Endodermal cell (in vitro differentiated cells): ENCODE measurements at places on chromosomes 5 and 9. TPM values are rescaled to one million over a fixed set of nuclear protein-coding genes. Genes with fewer than 3 reads are reported as not detected.

The EQTN gene
- total RNA-seq: not detected in 3 replicates

The ARHGEF39 gene
- total RNA-seq: 10.0 to 37.3 TPM (median 36.4 TPM) in 3 replicates

The FAM221B gene
- not detected in 3 replicates for total RNA-seq

The MRRF gene
- 22.3 to 25.8 TPM (median 25.2 TPM) in 3 replicates for total RNA-seq

The SMIM32 gene
- 0.15 and 0.18 TPM in 2 replicates for total RNA-seq

The HSD17B4 gene
- total RNA-seq: 366 to 489 TPM (median 480 TPM) in 3 replicates

DNA sequence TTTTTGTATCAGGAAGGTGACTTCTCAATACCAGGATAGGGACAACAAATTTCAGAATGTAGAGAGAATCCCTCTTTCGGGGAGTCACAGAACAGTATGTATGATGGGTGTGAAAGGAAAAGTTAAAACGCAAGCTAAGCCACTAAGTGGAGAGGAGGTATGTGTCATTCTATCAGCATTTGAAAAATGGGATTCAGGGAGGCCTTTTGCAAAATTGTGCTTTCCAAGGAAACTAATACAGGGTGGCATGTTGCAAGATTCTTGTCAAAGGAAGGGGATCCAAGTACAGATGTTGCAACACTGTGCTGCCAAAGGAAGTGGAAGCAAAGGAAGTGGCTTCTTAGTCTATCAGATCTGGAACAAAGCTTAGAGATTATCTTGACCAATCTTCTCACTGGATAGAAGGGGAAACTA is 12.6 kb upstream of the TNIP1 start:
- DNase-seq: no peak
- H3K4me3 ChIP-seq: no peak overlapping the region
- peaks cover 6% of the 10 kb centered on the region for H3K27me3 ChIP-seq
- peaks cover 5% of the 10 kb centered on the region for H3K4me1 ChIP-seq
- H3K27ac ChIP-seq: no peak overlapping the region

DNA sequence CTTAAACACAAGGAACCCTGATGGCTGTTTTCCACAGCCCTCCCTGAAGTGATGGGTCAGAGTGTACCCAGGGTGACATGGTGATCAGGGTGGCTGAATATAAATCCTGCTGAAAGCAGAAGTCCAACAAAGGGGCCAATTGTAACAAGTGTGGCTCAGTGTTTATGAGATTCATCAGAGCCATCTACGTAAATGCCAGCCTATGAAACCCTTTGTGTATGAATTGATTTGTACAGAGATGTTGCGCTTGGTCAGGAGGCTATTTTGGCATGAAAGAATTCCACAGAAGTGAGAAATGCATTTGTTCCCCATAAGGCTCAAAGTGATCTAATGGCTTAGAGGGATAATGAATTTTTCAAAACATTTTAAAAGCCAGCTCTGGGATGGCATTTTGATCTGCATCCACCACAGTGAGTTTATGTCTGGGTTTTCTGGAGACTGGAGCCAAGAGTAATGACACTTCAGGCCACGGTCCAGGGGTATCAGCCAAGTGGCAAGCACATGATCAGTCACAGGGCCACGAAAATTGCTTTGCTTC is 12.4 kb downstream of the PRUNE2 start:
- DNase-seq: no peak
- H3K4me1 ChIP-seq: no peaks in the 10 kb centered on the region
- no peak overlapping the region for H3K4me3 ChIP-seq
- no peak overlapping the region for H3K27ac ChIP-seq

- no peak for DNase-seq
- peak overlapping the region; percentile 97 for H3K27ac ChIP-seq
- H3K4me3 ChIP-seq: peak overlapping the region; percentile 75
- H3K27me3 ChIP-seq: no peaks in the 10 kb centered on the region
- no peaks in the 10 kb centered on the region for H3K4me1 ChIP-seq
These were observed 478 bp upstream of the SETD9 start for GRCh38 chr5:56908942-56909293.

GRCh38 chr5:179980767-179981166 is 73.1 kb upstream of the TBC1D9B start:
- H3K27me3 ChIP-seq: no peaks in the 10 kb centered on the region
- no peak overlapping the region for H3K4me3 ChIP-seq
- no peak overlapping the region for H3K27ac ChIP-seq

DNA sequence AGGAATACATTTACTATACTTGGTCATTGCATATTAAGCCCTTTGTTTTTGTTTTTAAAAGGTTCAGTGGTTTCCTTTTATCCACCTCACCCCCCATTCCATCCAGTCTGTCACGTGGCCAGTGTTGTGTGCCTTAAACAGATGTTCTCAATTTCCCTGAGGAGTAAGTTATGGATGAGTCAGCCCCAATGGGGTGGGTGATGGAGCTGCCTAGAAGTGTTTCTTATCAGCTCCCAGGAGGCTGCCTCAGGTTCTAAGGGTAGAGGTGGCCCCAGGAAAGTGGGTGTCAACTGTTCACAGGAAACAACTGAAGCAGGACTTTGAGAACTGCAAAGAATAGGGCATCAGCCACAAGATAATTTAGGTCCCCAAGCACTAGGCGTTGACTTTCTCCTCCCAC is 41.1 kb downstream of the ACTBL2 start:
- no peaks in the 10 kb centered on the region for H3K36me3 ChIP-seq
- no peak overlapping the region for H3K4me3 ChIP-seq
- DNase-seq: no peak
- H3K4me1 ChIP-seq: no peaks in the 10 kb centered on the region

- peaks cover 28% of the 10 kb centered on the region for H3K36me3 ChIP-seq
- no peak overlapping the region for H3K27ac ChIP-seq
- H3K27me3 ChIP-seq: no peaks in the 10 kb centered on the region
These were observed 14.3 kb downstream of the ATPSCKMT start for GRCh38 chr5:10235350-10235749.

DNA sequence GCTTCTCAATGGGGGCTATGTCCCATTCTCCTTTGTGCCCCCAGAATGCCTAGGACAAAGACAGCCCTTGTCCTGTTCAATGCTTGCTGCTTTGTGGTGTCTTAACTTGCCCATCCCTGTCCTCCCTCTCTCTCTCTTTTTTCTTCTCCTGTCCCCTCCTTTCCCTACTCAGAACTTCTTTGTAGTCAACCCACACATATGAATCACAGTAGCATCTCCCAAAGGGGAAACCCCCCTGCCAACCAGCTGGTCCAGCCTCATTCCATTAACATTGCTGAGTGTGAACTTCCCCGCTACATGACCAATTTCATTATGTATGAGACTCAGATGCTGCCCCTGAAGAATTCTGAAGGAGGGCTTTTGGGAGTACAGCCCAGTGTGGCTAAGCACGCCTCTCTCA is 408.3 kb downstream of the ENC1 start:
- no peak for DNase-seq
- H3K4me1 ChIP-seq: no peaks in the 10 kb centered on the region
- no peak overlapping the region for H3K27ac ChIP-seq
- no peaks in the 10 kb centered on the region for H3K27me3 ChIP-seq

- peaks cover 31% of the 10 kb centered on the region for H3K36me3 ChIP-seq
- DNase-seq: peak; percentile 98
- H3K4me3 ChIP-seq: peak within 1 kb of the TSS; percentile 95
These were observed at the start of gene C5orf15 for GRCh38 chr5:133968204-133968980. C5orf15 (minus strand) TSS chr5:133968625; CDS start chr5:133968584, 41 bp downstream.

- H3K27me3 ChIP-seq: peaks cover 10% of the 10 kb centered on the region
- no peak overlapping the region for H3K27ac ChIP-seq
- no peaks in the 10 kb centered on the region for H3K36me3 ChIP-seq
- peaks cover 3% of the 10 kb centered on the region for H3K4me1 ChIP-seq
- no peak overlapping the region for H3K4me3 ChIP-seq
- DNase-seq: no peak
These were observed 27.1 kb downstream of the LCP2 start for GRCh38 chr5:170270293-170271069.

DNA sequence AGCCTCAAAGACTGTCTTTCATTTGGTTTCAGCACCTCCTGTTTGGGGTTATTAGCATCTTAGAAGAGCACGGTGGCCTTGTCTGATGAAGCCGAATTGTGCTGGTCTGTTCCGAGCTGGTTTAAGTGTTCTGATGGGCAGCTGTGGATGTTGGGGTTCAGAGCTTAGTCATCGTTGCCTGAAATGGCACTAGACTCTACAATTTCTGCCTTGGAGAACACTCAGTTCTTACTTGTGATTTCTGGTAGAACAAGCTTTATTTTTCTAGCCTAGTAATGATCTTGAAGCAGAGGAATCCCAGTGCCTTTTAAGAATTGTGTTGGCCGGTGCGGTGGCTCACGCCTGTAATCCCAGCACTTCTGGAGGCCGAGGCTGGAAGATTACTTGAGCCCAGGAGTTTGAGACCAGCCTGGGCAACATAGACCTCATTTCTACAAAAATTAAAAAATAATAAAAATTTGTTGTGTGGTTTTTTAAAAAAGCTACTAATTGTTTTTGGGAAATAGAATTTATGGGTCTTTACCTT is 7.8 kb downstream of the FBXW5 start:
- H3K27me3 ChIP-seq: no peaks in the 10 kb centered on the region
- no peak for DNase-seq
- no peak overlapping the region for H3K4me3 ChIP-seq
- no peaks in the 10 kb centered on the region for H3K4me1 ChIP-seq

DNA sequence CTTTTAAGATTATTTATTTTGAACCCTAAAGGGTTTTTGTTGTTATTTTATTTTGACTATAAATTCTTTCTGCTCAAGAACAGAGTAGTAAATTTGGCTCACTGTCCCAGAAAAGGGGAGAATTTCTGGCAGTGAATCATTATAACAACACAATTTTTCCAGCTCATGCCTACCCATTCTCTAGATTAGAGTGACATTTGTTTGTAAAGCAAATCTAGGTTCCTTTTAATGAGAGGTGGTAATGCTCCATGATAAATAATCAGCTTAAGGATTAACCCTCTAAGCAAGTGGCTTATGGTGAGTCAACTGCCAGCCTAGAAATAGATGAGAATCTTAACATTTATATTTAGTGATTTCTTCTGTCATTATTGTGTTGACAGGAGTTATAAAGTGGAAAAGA is 409.2 kb downstream of the NFIB start:
- no peaks in the 10 kb centered on the region for H3K4me1 ChIP-seq
- H3K36me3 ChIP-seq: no peaks in the 10 kb centered on the region
- no peak overlapping the region for H3K27ac ChIP-seq
- no peaks in the 10 kb centered on the region for H3K27me3 ChIP-seq

DNA sequence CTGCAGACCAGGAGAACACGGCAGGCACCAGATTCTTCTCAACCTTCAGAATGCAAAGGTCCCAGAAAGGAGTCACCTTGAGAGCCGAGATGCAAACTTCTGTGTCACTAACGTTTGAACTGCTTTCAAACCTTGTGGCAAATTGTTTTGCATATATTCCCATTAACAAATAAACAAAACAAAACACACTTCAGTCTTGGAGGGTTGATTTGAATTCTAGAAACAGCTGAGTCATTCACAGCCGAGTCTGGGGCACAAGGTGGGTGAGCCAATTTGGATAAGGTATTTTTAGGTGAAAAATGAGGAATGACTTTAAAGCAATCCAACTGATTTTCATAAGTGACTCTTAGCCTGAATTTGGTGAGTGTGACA is 38.8 kb upstream of the ANKRD33B start:
- H3K4me3 ChIP-seq: no peak overlapping the region
- no peak for DNase-seq
- no peaks in the 10 kb centered on the region for H3K4me1 ChIP-seq

DNA sequence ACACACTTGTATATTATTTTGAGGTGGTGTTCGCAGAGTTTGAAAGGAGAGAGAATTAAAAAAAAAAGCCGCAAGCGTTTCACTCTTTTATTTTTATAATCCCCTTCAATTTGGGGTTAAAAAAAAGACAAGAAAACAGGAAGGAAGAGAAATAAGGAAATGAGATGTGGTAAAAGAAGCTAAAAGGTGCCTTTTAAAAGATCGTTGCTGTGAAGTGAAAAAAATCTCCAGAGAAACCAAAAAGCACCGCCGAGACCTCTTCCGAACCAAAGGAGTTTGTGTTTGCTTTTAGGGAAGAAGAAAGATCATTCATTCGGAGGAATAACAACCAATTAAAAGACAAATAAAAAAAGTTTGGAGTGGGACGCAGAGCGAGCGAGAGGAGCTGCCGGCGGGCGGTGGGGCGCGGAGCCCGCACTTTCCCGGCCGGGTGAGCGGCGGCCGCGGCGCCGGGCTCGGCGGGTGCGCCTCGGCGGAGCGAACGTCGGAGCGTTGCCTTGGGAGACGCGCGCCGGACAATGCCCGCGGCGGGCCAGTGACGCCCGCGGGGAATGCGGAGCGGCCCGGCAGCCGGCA is 355 bp downstream of the TLE4 start:
- H3K4me3 ChIP-seq: peak overlapping the region; percentile 97
- no peaks in the 10 kb centered on the region for H3K36me3 ChIP-seq
- peaks cover 29% of the 10 kb centered on the region for H3K27me3 ChIP-seq
- H3K4me1 ChIP-seq: peaks cover 4% of the 10 kb centered on the region
- DNase-seq: no peak
- peak overlapping the region; percentile 97 for H3K27ac ChIP-seq

DNA sequence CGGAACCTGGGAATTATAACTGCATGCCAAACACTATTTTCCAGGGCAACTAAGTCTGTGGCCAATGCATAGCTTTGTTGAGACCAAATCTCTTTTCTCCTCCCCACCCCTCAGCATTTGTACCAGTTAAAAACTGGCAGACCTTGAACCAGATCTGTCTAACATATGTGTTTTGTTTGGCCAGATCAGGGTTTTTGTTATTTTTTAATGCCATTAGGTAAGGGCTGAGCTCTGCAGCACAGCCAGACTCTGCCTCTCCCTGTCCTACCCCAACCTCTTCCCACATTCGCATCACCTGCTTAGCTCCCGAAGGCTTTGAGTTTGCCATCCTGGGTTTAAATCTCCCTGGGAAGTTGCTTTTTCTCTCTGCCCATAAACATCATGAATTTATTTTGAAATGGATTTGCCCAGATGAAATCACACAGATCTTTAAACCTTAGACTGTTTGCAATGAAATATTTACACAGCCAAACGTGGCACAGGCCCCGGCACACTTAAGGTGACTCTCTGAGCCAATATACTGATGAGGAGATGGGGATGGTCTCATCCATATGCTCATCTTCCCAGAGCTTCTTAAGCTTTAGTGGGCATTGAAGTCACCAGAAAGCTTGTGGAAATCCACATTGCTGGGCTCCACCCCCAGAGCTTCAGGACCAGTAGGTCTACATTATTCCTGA is 54.0 kb upstream of the ALDH1B1 start:
- H3K4me1 ChIP-seq: peaks cover 3% of the 10 kb centered on the region
- H3K36me3 ChIP-seq: no peaks in the 10 kb centered on the region
- no peak overlapping the region for H3K27ac ChIP-seq
- DNase-seq: peak; percentile 29

DNA sequence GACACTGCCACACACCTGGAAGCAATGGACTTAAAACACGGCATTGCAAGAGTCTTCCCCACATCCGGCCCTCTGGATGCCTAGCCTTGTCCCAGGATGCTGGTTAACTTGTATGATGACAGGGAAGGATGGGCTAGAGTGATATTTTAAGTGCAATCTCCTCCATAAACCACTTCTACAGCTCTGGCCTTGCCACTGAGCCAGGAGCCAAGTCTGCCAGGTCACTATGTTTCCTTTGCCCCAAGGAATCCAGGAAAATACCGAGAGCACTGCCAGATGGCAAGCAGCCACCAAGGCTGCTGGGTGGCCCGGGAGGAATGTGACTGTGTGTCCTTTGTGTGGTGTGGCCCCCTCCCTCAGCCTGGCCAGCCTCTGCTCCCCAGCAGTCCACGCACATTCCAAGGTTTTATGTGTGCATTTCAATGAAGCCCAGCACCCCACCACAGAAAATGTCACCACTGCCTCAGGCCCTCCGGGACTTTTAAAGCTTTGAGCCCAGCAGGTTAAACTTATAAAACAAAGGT is 106.0 kb downstream of the FRMD3 start:
- H3K4me3 ChIP-seq: no peak overlapping the region
- H3K27me3 ChIP-seq: no peaks in the 10 kb centered on the region
- DNase-seq: peak; percentile 69
- H3K36me3 ChIP-seq: no peaks in the 10 kb centered on the region
- H3K27ac ChIP-seq: peak overlapping the region; percentile 12
